ENCODE measurements at places on chromosomes 12 and 14. TPM values are rescaled to one million over a fixed set of nuclear protein-coding genes. Genes with fewer than 3 reads are reported as not detected.

Gene TEP1
- 17.2 TPM for total RNA-seq

Gene GNPNAT1
- 14.9 TPM for total RNA-seq

Gene KRT6B
- total RNA-seq, result not detected

Gene CELA1
- total RNA-seq, result not detected

Gene KLRB1
- not detected for total RNA-seq

Gene FBXW8
- 13.9 TPM for total RNA-seq

GRCh38 chr12:94174576-94174975, 26.2 kb downstream of the PLXNC1 start:
- no peaks in the 10 kb centered on the region for H3K36me3 ChIP-seq
- H3K4me3 ChIP-seq, result no peak overlapping the region
- H3K4me1 ChIP-seq, result no peaks in the 10 kb centered on the region

- no peaks in the 10 kb centered on the region for H3K36me3 ChIP-seq
- H3K27me3 ChIP-seq, result no peaks in the 10 kb centered on the region
- H3K4me1 ChIP-seq, result no peaks in the 10 kb centered on the region
- DNase-seq, result no peak
- no peak overlapping the region for H3K4me3 ChIP-seq
Measured at GRCh38 chr14:98144964-98145363, 1127.0 kb downstream of the BCL11B start.

DNA sequence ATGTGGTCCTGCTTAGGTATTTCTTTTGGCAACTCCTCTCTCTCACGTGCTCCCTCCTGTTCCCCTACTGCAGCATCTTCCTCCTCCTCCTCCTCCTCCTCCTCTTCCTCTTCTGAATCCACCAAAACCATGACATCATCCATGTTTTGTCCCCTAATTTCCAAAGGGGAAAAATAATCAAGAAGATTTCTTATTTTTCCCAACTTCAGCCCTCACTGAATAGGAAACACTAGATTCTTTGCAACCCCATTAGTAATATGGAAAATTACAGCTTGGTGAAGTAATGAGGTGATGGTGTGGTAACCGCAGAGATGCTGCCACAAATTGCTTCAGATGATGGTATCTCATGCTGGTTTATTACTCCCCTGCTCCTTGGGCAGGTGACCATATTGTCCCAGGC, 7.5 kb upstream of the WSB2 start:
- H3K27me3 ChIP-seq, result no peaks in the 10 kb centered on the region
- no peak overlapping the region for H3K27ac ChIP-seq
- peaks cover 11% of the 10 kb centered on the region for H3K4me1 ChIP-seq
- DNase-seq, result no peak
- H3K4me3 ChIP-seq, result no peak overlapping the region
- peaks cover 5% of the 10 kb centered on the region for H3K36me3 ChIP-seq

DNA sequence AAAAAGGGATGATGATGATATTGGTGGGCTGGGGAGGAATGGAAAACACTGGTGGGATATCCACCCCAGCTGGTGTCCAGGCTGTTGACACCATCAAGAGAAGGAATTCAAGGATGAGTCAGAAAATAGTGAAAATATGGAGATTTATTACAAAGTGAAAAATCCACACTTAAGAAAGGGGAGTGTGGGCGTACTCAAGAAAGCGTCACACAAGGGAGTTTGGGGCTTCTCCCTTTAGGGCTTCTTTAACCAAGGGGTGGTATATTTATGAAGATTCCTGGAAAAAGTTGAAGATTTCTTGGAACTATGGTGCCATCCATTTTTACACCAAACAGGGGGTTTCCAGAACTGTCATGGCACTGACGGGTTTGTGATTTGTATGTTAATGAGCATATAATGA, 63.1 kb upstream of the ARID2 start:
- H3K36me3 ChIP-seq, result no peaks in the 10 kb centered on the region
- no peaks in the 10 kb centered on the region for H3K27me3 ChIP-seq
- H3K4me3 ChIP-seq, result no peak overlapping the region
- DNase-seq, result no peak

DNA sequence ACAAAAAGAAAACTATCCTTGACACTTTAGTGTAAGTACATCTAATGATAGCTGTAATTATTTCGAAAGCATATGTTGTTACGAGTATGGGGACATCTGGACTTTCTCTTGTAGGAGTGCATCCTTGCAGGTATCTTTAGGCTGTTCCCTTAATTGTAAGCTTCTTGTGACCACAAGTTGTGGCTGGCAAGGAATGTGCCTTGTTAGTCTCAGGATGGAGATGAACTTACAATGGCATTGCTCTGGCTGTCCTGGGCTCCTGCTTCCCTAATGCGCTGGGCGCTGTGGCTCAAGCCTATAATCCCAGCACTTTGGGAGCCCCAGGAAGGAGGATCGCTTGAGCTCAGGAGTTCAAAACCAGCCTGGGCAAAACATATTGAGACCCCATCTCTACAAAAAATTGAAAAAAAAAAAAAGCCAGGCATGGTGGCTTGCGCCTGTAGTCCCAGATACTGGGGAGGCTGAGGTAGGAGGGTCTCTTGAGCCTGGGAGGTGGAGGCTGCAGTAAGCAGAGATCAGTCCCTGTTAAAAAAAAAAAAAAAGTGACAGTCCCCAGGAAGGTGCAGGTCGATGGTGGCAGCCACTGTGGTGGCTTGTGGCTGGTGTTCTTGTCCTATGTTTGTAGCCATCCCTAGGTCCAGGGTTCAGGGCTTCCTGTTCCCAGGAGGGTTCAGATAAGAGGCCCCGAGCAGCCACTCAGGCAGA, 23.7 kb upstream of the PPP1R13B start:
- no peak overlapping the region for H3K4me3 ChIP-seq
- H3K4me1 ChIP-seq, result peaks cover 29% of the 10 kb centered on the region
- peaks cover 6% of the 10 kb centered on the region for H3K27me3 ChIP-seq
- H3K27ac ChIP-seq, result no peak overlapping the region
- DNase-seq, result no peak

- no peaks in the 10 kb centered on the region for H3K27me3 ChIP-seq
- no peaks in the 10 kb centered on the region for H3K36me3 ChIP-seq
- no peak for DNase-seq
- H3K27ac ChIP-seq, result no peak overlapping the region
- H3K4me1 ChIP-seq, result no peaks in the 10 kb centered on the region
Measured at GRCh38 chr14:66288511-66288910, 197.7 kb upstream of the CCDC196 start.

DNA sequence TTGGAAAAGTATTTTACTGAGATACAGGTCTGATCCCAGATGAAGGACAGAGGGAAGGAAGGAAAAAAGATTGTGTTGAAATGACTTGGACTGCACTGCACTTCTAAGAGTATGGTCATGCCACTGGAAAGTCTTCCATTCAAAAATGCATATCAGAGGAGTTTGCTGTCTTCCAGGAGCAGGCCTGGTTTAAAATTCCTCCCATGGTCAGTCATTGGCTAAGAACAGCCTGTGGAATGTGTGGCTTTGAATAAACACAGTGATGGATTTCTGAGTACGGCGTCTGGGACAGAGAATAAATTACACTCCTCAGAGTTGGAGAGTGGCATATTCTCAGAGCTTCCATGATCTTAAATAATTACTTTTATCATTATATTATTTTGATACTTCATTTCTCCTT, 245.8 kb upstream of the PDZRN4 start:
- H3K36me3 ChIP-seq, result peaks cover 16% of the 10 kb centered on the region
- no peak for DNase-seq
- no peaks in the 10 kb centered on the region for H3K4me1 ChIP-seq
- no peak overlapping the region for H3K27ac ChIP-seq
- H3K4me3 ChIP-seq, result no peak overlapping the region

DNA sequence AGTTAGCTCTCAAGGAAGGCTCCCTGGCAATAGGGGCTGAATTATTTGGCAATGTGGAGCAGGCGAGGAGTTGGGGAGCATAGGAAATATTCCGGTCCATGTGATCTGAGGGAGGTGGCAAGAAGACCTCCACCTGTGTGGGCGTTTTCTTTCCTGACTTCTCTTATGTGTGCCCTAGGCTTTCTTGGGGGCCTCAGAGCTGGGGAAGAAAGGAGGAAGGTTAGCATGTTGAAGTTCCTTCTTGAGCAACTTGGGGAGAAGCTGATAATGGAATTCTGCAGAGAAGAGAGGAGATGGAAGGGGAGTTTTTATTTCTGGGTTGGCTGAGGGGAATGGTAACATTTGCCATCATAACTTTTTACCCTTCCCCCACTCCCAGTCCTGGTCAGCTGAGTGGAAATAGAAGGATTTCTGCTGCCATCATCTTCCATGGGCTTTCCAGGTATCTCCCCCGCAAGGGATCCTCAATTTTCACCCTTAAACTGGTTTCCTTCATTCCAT, 1.2 kb downstream of the DTX3 start:
- H3K27me3 ChIP-seq, result peaks cover 3% of the 10 kb centered on the region
- peaks cover 75% of the 10 kb centered on the region for H3K4me1 ChIP-seq
- peak overlapping the region; percentile 84 for H3K4me3 ChIP-seq
- no peak for DNase-seq
- peaks cover 54% of the 10 kb centered on the region for H3K36me3 ChIP-seq

GRCh38 chr12:88367231-88367630, 213.0 kb downstream of the KITLG start:
- no peaks in the 10 kb centered on the region for H3K36me3 ChIP-seq
- no peak for DNase-seq
- no peaks in the 10 kb centered on the region for H3K27me3 ChIP-seq

GRCh38 chr12:48925304-48926011, at the start of gene FKBP11:
Gene FKBP11 (minus strand): TSS chr12:48925492. CDS start chr12:48925428, 64 bp downstream.
- no peaks in the 10 kb centered on the region for H3K27me3 ChIP-seq
- no peak for DNase-seq
- peaks cover 13% of the 10 kb centered on the region for H3K4me1 ChIP-seq
- H3K36me3 ChIP-seq, result peaks cover under 1% of the 10 kb centered on the region
- peak within 1 kb of the TSS; percentile 70 for H3K4me3 ChIP-seq

DNA sequence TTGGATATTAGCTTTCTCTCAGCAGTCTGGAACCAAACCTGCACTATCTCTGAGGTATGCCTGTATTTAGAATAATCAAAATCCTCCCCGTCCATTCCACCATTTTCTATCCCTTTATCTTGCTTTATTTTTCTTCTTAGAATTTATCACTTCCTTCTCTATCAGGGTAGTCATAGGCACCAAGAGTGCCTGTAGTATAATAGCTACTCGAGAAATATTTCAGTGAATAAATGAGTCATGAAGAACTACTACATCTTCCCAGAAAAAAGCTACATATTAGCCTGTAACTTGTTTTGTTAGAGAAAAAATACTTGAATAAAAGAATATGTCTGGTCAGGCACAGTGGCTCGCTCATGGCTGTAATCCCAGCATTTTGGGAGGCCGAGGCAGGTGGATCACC, 4.3 kb downstream of the SLC2A14 start:
- no peaks in the 10 kb centered on the region for H3K36me3 ChIP-seq
- no peak overlapping the region for H3K4me3 ChIP-seq
- peaks cover 10% of the 10 kb centered on the region for H3K27me3 ChIP-seq
- no peak for DNase-seq

- no peak overlapping the region for H3K4me3 ChIP-seq
- H3K4me1 ChIP-seq, result peaks cover 7% of the 10 kb centered on the region
- peak overlapping the region; percentile 40 for H3K27ac ChIP-seq
- H3K27me3 ChIP-seq, result peaks cover 16% of the 10 kb centered on the region
- no peaks in the 10 kb centered on the region for H3K36me3 ChIP-seq
Measured at GRCh38 chr14:103065861-103066260, 8.5 kb upstream of the CDC42BPB start.

DNA sequence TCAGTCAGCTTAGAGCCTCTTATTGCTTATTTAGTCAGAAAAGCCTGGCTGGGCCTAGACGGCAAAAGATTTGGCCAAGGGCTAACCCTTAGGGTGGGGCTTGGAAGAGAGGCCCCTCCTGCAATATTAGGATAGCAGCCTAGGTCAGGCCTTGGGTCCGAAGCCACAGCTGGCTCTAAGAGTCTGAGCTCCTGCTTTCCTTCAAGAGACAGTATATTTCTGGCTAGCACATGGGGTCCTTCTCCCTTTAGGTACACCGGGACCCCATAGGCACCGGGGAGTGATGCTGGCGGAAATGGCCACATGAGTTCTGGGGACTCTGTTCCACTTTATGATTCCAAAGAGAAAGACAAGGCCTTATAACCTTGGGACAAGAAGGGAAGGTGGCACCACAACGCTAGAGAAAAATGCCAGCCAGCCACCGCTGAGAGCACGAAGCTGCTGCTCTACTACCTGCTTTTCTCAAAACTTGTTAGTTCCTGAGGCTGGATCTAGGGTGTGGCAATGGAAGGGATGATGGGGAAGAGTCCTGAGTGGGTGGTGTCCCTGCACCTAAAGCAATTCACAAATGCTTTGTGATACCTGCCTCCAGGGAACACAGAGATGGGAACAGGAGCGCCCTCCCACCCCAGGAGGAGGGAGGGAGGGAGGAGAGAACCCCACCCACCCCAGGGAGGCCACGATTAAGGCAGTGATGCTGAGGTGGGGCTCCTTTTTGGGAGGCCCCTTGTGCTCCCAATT, 3.1 kb upstream of the AVIL start:
- H3K27me3 ChIP-seq, result no peaks in the 10 kb centered on the region
- H3K36me3 ChIP-seq, result peaks cover 78% of the 10 kb centered on the region
- no peak overlapping the region for H3K4me3 ChIP-seq
- DNase-seq, result no peak

GRCh38 chr12:129911428-129912049, 7.7 kb upstream of the TMEM132D start:
- H3K4me1 ChIP-seq, result no peaks in the 10 kb centered on the region
- H3K27ac ChIP-seq, result no peak overlapping the region
- no peak for DNase-seq

DNA sequence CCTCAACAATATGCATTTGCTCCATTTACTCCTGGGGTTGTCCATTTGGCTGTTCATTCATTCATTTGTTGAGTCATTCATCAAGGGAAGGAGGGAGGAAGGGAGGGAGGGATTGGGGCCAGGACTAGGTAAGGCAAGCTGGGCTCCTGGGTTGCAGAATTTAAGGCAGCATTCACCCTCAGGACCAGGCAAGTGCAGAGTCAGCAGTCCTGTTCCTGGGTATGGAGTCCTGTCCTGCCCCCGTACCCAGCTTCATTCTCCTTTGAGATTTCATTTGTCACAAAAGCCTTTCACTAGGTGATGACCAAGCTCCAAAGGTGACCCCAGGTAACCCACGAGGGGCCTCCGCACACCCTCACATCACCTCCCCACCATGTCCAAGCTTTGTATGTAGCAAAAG, 178.1 kb downstream of the CHST11 start:
- DNase-seq, result no peak
- H3K36me3 ChIP-seq, result no peaks in the 10 kb centered on the region
- H3K27ac ChIP-seq, result no peak overlapping the region
- no peaks in the 10 kb centered on the region for H3K27me3 ChIP-seq
- no peak overlapping the region for H3K4me3 ChIP-seq

DNA sequence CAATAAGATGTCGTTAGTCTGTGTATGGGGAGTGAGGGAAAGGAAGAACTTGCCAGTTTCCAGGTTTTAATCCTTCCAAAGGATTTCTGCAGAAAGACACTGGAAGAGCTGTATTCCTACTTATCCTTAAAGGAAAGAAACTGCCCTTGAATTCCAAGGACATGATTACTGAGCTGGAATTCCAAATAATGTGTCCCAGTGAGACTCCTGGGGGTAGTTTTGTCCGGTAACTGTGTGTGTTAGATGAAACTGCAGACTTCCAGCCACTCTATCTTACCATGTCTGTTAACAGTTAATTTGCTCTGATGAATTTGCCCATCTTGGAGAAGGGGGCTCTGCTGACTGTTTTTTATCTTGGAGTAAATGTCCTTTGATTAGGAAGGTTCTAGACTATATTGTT, 33.0 kb downstream of the CKB start:
- H3K36me3 ChIP-seq, result peaks cover 87% of the 10 kb centered on the region
- H3K27me3 ChIP-seq, result no peaks in the 10 kb centered on the region
- no peak overlapping the region for H3K27ac ChIP-seq

- H3K4me1 ChIP-seq, result peaks cover 5% of the 10 kb centered on the region
- no peaks in the 10 kb centered on the region for H3K27me3 ChIP-seq
- H3K4me3 ChIP-seq, result no peak overlapping the region
- H3K36me3 ChIP-seq, result no peaks in the 10 kb centered on the region
- DNase-seq, result no peak
Measured at GRCh38 chr12:47361389-47362021, 281.7 kb upstream of the AMIGO2 start.

- H3K27ac ChIP-seq, result no peak overlapping the region
- no peaks in the 10 kb centered on the region for H3K27me3 ChIP-seq
- no peak overlapping the region for H3K4me3 ChIP-seq
Measured at GRCh38 chr12:109696485-109697269, 16.9 kb upstream of the FAM222A start.
